ENCODE measurements at places on chromosomes 7 and 10.

DNA sequence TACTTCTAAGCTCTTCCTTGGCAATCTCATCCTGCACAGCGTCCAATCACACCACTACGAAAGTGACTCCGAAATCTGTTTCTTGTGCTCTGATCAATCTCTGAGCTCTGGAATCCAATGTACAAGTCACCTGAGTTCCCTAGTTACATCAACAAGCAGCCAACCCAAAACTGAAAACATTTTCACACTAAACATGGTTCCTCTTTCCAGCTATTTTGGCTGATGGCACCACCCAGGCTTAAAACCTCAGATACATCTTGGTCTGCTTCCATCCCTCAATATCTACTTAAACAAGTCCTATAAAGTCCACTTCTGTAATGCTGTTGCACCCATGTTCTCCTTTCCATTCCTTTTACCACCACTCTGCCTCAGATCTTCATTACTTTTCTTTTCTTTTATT, 3.6 kb downstream of the BLOC1S2 start:
- DNase-seq = no peak

DNA sequence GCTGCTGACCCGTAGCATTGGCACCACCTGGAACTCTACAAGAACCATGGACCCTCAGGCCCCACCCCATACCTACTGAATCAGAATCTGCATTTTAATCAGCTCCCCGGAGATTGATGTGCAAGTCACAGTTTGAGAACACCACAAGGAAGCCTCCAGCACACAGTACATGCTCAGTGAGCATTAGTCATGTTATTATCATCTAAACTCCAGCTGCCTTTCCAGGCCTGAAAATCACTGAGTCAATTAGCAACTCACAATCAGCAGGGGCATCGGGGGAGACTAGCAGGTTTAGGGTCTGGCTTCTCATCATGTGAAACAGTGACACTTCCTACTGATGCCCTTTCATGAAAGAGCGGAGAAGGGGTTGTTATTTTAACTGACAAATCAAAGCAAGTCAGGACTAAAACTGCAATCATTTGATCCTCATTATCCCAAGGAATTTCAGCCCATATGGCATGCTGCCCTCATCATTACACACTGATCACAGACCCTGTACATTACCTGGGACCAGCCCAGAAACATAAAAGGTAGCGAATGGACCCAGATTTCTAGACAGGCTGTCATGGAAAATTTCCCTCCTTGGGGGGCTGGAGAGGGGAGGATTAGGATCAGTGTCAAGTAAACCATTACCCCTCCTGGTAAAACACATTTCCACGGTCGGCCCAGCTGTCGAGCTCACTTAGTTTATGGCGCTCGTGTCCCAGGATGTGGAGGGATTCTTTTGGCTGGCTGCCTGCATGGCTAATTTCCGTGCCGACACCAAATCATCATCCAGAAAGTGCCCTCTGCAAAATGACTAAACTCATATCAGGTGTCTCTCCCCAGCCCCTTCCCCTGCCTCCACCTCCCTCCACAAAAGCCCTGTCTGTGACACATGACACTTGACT, 122.8 kb downstream of the PRLHR start:
- DNase-seq = no peak

DNA sequence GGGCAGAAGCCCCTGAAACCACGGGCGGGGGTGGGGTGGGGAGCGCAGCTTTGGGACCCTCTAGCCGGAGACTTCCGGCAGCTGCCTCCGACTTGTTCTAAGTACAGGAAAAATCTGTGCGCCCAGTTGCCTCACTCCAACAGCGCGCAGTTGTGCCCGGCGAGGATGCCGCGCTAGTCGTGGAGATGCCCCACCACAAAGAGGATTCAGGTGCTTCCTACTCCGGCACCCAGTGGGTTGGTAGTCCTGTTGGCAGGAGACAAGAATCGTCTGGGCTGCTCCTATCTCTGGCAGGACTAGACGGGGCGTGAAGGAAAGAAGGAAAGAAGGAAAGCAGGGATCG, 465 bp upstream of the NPY start:
- no peak for DNase-seq

DNA sequence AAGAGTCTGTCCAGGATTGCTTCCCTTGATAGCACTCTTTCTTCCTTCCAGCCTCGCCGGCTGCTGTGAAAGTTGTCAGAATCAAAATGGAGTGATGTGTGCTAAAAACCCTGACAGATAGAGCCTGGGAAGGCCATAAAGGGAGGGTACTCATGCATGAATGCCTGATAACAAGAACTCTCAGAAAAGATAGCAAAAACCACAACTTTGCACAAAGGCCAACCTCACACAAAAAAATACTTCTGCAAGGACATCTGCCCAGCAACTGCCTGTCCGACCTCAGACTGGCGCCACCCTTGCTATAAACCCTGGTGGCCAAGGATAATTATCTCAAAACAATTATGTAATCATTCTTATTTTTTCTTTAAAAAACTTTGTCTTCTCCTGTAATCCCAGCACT, 133.2 kb upstream of the SVIL start:
- DNase-seq = no peak

- DNase-seq = no peak
Observed at GRCh38 chr10:665579-666091, 23.8 kb downstream of the DIP2C start.

GRCh38 chr10:121734589-121735045, 136.4 kb upstream of the FGFR2 start:
- no peak for DNase-seq

DNA sequence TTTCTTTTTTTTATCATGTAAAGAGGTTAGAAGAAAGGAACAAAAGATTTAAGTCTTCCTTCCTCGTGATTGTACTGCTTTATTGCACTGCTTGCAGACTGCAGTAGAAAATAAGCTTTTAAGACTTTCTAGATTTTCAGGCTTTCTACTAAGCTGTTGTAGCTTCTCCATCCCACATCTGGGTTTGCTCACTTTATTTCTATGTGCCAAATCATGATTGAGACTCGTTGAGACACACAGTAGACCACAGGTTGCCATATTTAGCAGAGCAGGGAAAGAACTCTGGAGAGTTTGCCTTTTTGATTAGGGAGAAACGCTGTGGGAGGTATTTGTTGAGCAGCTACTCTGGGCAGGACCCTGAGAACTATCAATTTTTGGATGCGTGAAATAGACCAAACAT, 89.2 kb upstream of the BTBD16 start:
- DNase-seq = no peak

- no peak for DNase-seq
Observed at GRCh38 chr10:12679636-12680035, 321.9 kb downstream of the CCDC3 start.

GRCh38 chr10:84214612-84215235, 10.6 kb downstream of the LRIT2 start:
- DNase-seq = no peak

DNA sequence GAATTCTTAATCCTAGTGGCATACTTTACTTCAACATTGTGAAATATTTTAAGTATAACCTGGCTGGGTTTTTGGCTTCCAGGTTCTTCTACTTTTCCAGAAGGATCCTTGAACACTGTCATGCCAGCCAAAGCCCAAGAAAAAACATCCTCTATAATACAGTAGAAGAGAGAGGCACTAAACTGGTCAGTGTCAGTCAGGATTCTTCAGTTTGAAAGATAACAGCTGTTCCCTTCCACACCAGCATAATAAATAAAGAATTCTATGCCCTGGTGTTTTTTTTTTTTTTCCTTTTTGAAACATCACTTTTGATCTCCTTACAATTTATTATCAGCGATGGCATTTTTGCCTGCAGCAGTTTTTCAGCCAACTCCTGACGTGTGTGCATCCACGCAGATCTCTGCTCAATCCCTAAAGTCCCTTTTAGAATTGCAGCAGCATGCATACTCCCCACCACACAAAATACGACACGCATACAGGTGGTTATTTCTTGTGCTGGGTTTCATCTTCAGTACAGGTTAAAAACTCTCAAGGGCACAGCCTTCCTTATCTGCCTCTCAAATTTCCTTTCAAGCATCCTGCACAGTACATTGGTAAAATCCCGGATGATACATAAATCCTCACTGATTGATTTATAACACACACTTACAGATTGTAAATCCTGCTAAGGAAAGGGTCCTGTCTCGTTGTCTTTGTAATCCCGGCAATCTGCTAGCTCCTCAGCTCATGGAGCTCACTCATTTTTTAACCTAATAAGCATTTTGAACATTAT, 100.2 kb downstream of the TPK1 start:
- no peak for DNase-seq

GRCh38 chr10:59245686-59246085, 69.2 kb downstream of the PHYHIPL start:
- DNase-seq = no peak

GRCh38 chr10:130175074-130175473, 38.9 kb downstream of the GLRX3 start:
- no peak for DNase-seq

- DNase-seq = no peak
Observed at GRCh38 chr10:105025092-105025491, 384.0 kb downstream of the SORCS3 start.

DNA sequence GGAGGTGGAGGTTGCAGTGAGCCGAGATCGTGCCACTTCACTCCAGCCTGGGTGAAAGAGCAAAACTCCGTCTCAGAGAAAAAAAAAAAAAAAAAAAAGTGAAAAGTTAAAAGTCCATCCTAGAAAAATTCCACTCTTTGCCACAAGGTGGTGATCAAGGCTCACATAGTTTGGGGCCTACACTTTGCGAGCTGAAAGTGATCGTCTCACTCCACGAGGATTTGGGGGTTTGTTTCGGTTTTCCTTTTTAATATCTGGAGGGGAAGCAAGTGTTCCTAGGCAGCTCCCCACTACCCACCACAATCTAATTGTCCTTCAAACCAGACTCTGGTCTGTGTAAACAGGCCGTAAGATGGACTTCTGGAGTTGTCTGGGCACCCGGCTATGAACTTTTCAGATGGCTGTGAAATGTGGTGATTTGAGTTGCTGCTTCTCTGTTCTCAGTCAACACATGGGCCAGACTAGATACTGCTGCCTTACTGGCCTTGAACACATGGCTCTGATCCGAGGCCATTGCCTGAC, 27.1 kb downstream of the PRLHR start:
- DNase-seq = peak; percentile 1

DNA sequence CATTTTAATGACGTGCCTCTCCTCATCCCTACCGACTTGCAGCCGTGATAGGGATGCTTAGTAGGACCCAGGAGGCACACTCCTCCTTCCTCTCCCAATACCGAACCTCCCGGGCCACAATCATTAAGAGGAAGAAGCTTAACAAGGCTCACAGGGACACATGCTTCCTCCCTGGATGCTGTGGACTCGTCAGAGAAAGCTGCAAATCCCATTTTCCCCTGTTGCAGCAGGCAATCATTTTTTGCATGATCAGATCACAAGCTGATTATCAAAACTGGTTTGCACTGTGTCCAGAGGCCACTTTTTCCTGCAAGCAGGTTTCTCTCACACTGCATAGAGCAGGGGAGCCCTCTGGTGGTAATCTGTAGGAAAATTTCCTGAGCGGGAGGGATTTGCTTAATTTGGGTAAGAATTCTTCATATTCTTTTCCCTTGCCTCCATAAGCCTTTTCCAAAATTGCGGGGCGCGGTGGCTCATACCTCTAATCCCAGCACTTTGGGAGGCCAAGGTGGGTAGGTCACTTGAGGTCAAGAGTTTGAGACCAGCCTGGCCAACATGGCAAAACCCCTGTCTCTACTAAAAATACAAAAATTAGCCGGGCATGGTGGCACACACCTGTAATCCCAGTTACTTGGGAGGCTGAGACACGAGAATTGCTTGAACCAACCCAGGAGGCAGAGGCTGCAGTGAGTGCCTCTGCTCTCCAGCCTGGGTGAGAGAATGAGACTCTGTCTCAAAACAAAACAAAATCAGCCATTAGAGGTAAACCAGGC, 16.1 kb upstream of the LAMB4 start:
- no peak for DNase-seq

- DNase-seq = no peak
Observed at GRCh38 chr10:121154846-121155245, 303.7 kb downstream of the WDR11 start.

DNA sequence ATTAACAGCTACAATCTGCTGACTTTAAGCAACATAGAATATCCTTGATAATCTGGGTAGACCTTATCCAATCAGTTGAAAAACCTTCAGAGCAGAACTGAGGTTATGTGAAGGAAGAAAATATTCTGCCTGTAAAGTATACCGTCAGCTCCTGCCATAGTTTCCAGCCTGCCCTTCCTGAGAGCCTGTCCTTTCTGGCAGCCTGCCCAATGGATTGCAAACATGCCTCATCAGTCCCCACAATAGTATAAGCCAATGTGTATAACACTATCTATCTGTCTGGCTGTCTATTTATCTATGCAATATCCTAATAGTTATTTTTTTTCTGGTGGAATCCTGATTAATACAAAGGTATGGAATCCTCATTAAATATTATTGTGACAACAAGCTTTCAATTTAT, 489.2 kb upstream of the KCND2 start:
- peak; percentile 69 for DNase-seq

DNA sequence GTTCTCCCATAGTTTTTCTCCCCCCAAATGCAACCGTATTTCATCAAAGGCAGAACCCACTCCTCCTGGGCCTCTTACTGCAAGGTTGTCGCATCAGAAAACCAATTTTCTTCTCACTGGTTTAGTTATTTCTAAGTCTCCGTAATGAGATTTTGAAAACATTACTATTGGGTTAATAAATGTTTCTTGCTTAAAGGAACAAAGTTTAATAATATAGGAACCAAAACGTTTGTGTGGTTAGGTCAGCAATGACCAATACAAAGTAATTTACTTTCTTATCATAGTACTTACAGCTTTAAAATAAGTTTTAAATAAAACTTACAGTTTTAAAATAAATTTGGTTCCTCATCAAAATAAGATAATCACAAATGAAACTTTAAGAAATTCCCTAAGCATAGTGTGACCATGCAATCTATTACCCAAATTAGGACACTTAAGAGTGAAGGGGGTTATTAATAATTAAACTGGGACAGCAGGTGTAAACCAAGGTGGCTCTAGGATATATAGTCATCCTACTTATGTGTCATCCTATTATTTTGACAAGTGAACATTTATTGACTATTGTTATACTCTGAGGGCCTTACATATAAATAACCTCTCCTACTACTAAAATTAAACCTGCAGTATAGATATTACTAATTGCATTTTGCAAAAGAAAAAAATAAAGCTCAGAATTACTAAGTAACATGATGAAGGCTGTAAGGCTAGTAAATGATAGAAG, 415.4 kb upstream of the LRRN3 start:
- no peak for DNase-seq

Data from NCI-H2029 (cell line).